ENCODE measurements at places on chromosomes 4 and X.
A peak's percentile ranks its signal among the peaks of the same experiment; 100 is the strongest.

DNA sequence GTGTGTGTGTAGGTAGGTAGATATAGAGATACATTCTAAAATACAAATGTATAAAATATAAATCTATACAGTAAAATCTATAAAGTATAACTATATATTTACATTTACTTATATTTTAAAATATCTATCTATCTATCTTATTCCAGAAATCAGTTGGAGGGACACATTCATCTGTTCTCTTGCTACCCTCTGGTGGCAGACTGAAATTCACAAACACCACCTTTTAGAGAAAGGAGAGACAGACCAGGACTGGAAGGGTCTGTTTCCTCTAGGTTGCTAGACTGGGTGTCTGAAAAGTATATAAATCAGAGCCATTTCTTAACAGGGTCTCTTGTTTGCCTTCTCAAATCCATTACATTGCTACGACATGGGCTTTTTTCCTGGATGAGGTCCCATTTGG is 343.0 kb downstream of the OPHN1 start:
- ATAC-seq: no peak

GRCh38 chr4:129498626-129499025 is 402.7 kb downstream of the C4orf33 start:
- ATAC-seq: no peak

DNA sequence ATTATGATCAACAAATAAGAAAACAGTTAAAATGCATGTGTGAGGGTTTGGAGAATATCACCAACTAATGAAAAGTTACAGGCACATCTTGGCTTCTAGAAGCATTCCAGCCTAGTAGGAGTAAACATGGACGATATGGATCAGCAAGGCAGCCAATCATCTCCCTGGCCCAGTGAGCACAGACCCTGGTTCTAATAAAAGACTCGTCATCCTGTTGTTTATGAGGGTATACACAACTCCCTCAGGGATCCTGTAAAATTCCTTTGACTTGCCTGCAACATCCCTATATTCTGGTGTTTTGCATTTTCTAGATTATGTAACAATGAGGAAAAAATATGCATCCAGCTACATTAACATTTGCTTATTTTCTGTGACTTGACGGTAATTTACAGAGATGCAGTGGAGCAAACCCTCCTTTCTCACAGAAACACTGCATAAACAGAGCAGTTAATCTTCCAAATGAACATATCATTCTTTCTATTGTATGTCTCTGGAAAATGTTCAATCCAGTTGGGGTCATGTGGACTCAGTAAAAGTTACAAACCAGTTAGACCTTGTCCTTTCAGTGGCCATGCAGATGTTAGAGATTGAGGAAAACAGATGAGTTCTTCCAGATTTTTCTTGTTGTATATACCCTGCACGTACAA is 88.9 kb upstream of the NDP start:
- no peak for ATAC-seq

GRCh38 chr4:151921386-151921785 is 160.6 kb upstream of the GATB start:
- ATAC-seq: no peak

DNA sequence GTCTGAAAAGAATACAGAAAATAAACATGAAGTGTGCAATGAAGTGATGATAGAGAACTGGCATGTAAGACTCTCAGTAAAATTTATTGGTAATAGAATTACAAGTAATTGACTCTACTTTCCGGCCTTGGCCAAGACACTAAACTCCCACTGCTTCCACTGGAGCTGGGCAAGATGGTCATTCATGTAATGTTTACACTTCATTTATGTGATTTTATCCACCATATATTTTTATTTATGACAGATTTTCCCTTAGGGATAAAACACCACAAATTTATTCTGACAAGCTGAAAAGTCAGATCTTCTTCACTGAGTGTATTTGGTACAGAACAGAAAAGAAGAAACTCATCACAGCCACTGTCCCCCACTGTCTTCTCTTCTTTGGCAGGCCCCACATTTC is 191.9 kb downstream of the SLC39A8 start:
- ATAC-seq: no peak

- ATAC-seq: peak; percentile 73
Observed at GRCh38 chr4:152220201-152220666, 315.7 kb downstream of the FBXW7 start.

- peak; percentile 57 for ATAC-seq
Observed at GRCh38 chrX:154712781-154713740, 37.8 kb downstream of the GAB3 start.

GRCh38 chrX:6244666-6245065 is 16.0 kb upstream of the NLGN4X start:
- no peak for ATAC-seq

DNA sequence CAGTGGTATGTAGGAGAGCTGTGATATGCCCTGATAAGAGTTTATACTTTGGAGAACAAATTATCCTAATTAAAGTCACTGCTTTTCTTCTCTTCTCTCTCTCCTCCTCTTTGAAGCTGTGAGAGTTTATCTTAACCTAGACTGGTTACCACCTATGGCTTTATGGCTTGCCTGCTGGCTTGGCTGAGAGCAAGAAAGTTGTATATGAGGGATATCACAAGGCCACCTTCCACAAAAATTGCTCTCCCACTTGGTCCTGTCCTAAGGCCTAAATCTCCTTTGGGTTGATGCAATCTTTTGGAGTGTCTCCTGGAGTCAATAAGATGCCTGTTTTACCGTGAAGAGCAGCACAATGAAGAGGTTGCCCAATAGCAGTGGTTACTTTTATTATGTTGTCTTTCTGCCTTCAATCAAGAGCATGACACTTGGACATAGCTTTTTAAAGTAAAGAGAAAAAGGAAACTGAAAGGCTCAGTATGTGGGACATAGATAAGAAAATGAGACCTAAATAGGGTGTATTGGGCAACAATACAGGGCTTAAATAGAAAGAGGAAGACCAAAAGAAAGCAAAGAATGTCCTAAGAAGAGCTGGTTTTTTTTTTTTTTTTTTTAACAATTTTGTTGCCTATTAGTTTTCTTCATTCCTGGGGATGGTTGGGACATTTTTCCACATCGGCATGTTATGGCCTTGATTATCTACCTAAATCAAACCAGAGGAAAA is 9.2 kb downstream of the GUCY1A1 start:
- ATAC-seq: no peak

- no peak for ATAC-seq
Observed at GRCh38 chrX:153061732-153062131, 5.5 kb downstream of the PNMA3 start.

- ATAC-seq: no peak
Observed at GRCh38 chrX:69243276-69243675, 78.0 kb upstream of the PJA1 start.

GRCh38 chr4:151322570-151322969 is 2.8 kb downstream of the SH3D19 start:
- no peak for ATAC-seq

DNA sequence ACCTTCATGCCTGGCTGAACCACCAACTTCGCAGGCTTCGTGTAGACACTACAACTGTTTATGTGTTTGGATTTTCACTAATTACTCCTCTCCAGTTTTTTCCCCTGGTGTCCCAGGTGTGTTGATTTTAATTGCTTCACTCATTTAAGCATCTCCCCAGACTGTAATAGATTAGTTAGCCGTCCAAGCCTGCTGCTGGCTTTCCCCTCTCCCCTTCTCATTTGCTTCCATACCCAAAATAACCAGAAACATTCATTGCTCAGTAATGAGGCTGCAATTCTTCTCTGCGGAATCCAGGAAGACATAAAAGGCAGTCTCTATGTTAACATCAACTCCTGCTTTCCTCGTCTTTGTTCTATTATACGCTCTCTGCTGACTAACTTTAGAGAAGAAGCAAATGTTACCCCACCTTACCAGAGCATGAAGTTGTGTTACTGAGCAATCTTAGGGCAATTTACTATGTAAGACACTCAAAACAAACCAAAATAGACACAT is 37.9 kb upstream of the SCRG1 start:
- ATAC-seq: no peak

DNA sequence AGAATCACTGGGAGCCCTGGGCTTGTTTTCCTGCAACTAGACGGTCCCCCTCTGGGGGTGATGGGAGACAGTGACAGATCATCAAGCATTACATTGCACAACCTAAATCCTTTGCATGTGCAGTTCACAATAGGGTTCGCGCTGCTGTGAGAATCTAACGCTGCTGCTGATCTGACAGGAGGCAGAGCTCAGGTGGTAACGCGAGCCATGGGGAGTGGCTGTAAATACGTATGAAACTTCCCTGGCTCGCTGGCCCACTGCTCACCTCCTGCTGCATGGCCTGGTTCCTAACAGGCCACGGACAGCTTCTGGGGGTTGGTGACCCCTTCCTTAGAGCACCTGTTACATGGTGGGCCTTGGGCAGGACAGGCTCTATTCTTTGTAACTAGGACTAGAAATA is 10.4 kb downstream of the PAQR3 start:
- ATAC-seq: no peak

DNA sequence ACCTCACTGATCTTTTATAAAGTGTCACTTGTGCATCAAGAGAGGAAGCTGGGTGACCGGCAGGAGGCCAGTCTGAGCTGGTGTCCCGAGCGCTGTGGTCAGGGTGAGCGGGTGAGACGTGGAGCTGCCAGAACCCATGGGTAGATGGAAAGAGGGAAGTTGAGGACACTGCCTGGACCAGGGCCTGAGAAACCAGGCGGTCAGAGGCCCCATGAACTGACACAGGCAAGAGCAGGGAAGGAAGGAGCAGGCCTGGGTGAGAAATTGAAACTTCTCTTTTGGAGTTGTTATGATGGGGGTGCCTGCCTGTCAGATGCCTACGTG is 192.6 kb downstream of the AFAP1 start:
- no peak for ATAC-seq

- ATAC-seq: no peak
Observed at GRCh38 chr4:150581641-150582051, 305 bp upstream of the MAB21L2 start.

DNA sequence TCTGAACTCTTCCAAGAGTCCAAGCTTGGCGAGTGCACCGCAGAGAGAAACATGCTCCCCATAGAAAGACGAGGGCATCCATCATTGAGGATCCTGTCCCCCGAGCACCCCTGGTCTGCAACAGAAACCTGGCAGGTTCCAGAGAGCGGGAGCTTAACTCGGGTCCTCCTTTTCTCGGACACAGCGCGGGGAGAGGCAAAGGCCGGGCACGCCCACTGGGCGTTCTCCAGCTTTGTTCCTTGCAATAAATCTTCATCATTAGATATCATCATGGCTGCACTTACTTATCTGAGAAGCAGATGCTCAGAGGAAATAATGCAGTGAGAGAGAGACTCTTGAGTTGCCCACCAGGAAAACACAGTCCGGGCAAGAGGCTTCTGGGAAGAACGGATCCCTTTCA is 90.1 kb upstream of the PSAPL1 start:
- ATAC-seq: no peak

GRCh38 chr4:154329939-154330338 is 161.7 kb downstream of the DCHS2 start:
- peak; percentile 23 for ATAC-seq

GRCh38 chrX:108875548-108875947 is 139.2 kb upstream of the IRS4 start:
- ATAC-seq: no peak

- no peak for ATAC-seq
Observed at GRCh38 chrX:129793604-129794191, 13.9 kb downstream of the SASH3 start.

- ATAC-seq: peak; percentile 59
Observed at GRCh38 chrX:129534816-129535578, 5.1 kb upstream of the OCRL start.

DNA sequence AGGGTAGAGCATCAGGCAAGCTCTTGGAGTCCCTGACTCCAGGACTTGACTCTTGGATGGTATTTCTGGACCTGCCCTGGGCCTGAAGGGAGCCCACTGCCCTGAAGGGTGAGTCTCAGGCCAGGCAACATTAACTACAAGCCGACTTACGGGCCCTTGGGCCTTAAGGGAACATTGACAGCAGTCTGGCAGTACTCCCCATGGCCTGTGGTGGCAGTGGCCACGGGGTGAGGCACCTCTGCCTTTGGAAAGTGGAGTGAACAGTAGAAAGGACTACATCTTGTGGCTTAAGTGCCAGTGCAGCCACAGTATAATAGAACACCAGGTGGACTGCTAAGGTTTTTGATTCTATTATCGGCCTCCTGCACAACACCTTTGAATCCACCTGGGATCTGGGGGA is 36.3 kb downstream of the SH3BGRL start:
- ATAC-seq: peak; percentile 42
